Right renal cortex interstitium (tissue), 3 donors: ENCODE measurements at places on chromosomes 4 and X. TPM values are rescaled to one million over a fixed set of nuclear protein-coding genes. Genes with fewer than 3 reads are reported as not detected.

DNA sequence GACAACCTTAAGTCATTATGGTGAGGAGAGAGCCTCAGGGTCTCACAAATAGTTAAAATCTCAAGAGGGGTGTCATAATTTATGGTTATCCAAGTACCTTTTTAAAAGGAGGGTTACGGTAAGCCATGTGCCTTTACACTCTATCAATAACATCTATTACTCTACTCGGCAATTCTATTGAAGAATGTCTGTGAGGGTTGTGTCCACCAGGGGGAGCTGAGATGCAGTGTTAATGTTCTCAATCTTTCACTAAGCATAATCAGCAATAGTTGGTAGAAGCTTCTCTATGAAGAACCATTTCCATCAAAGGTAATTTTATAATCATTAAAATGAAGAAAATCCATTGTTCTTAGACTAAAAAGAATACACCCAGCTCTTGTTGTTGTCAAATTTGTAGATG is 457.4 kb downstream of the CENPC start:
- DNase-seq = no peak

DNA sequence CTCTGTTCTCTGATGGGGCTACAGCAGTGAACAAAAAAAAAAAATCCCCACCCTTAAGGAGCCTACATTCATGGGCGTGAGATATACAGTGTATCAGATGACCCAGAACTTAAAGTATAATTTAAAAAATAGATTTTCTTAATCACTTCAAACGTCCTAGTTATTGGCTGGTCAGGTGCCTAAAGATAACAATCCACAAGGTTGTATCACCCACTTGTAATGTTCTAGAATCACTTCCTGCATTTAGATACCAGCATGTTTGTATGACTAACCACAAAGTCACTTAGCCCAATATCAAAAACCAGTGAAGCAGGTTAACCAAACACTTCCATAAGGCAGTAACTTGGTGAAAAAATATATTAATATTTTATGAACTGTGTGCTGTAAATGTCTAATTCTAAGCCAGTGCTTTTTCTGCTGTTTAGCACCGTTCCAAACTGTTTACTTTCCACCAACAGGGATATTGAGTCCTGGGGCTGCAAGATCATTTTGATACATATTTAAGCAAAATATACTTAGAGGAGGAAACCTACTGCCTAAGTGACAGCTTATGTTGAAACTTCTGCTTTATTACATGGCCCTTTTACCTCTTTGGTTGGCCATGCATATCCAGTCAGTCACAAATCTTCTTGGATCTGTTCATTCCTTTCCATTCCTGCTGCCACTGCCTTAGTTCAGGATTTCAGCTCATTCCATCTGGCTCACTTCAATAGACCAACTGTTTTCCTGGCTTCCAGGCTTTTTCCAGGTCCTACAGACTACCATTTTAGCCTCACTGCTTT is 43.3 kb downstream of the CD40LG start:
- DNase-seq = no peak

DNA sequence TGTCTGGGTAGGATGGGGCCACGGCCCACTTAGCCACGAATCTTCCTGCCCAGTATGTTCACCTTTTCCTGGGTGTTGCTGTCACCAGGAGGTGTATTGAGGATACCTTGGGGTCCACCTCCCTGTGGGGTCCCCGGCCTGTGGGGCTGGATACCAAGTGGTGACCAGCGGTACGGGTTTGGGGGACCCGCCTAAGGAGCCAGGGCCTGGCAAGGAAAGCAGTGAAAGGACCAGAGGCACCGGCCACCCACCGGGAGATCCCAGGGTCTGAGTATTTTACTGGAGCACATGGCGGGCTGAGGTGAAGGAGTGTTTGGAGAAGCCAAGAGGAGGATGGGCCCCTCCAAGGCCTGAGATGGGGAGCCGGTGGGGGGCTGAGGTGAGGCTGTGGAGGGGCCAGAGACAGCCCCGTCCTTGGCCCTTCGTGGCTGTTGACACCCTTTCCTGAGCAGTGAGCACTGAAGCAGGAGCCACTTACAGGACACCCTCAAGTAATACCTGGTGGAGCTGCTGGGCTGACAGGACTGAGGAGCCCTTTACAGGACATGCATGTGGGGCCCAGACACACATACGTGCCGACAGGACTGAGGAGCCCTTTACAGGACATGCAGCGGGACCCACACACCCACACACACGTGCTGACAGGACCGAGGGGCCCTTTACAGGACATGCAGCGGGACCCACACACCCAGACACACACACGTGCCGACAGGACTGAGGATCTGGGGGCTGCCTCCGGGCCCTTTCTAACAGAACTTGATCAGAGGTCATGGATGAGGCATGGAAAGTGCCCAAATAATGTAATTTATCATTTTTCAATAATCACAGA is 38.4 kb downstream of the TMEM271 start:
- DNase-seq = no peak

The SH3RF1 gene
- polyA plus RNA-seq = 34.9 TPM

The IL9R gene
- not detected for polyA plus RNA-seq

The HTT gene
- polyA plus RNA-seq = 32.7 TPM
